B cell (primary cell): ENCODE measurements at places on chromosomes 5 and 9. TPM values are rescaled to one million over a fixed set of nuclear protein-coding genes. Genes with fewer than 3 reads are reported as not detected.

The RLN2 gene
- 0.23 and 0.94 TPM in 2 replicates for polyA plus RNA-seq

The TIMD4 gene
- 0.07 and 0.16 TPM in 2 replicates for polyA plus RNA-seq

The ARL14EPL gene
- 0.17 and 0.19 TPM in 2 replicates for polyA plus RNA-seq

GRCh38 chr9:100088202-100088601 is 10.6 kb downstream of the ERP44 start:
- no peak for DNase-seq

GRCh38 chr5:167014401-167015056 is 1276.9 kb upstream of the WWC1 start:
- no peak for DNase-seq

- no peak for DNase-seq
Observed at GRCh38 chr9:95012035-95012708, 285.7 kb downstream of the AOPEP start.

GRCh38 chr5:96881511-96882115 is 5.3 kb downstream of the ERAP2 start:
- no peak for DNase-seq

GRCh38 chr5:146338774-146339714 is at the start of gene POU4F3:
Gene POU4F3 (plus strand): TSS chr5:146338839. CDS start chr5:146339113, 274 bp downstream.
- DNase-seq, result no peak

DNA sequence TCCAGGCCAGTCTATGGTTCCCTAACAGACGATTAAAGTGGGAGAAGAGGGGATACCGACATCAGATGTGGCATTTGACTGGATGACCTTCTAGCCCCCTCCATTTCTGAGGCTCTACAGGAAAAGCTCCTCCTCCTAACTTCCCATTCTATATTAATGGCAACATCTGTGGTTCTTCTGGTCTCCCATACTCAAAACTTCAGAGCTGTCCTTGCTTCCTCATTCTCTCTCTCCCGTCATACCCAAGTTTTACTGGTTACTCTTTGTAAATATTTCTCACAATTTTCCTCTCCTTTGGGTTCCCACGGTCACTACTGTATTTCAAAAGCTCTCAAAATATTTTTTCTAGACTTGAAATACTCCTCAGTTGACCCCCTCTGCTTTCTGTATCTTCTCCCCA is 36.0 kb upstream of the IL7R start:
- no peak for DNase-seq

DNA sequence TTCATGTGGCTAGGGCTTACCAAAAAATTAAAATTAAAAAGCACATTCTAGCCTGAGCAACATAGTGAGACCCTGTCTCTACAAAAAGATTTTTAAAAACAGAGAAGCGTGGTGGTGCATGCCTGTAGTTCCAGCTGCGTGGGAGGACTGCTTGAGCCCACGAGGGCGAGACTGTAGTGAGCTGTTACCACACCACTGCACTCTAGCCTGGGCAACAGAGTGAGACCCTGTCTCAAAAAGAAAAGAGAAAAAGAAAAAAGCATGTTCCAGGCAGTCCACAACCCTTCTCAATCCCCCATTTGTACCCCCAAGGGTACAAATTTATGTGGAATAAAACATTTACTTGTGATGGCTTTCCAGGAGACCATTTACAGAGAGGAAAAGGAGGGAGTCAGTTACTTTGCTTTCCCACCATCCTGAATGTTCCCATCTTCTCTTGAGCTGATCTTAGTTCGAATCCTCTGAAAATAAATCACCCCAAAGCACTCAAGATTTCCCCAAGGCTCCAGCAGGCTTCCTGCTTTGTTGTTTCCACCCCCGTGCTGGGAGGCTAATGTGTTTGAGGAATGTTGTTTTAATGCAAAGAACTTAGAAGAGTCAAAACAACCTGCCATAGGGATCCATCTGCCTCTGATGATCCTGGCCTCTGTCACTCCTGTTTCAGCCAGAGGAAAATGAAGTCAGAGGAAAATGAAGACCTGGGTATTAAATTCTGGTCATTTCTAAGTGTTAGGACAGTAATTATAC is 384.7 kb downstream of the BNC2 start:
- no peak for DNase-seq

The ARHGEF39 gene
- 0.35 and 0.40 TPM in 2 replicates for polyA plus RNA-seq

The ANKRD34B gene
- not detected in 2 replicates for polyA plus RNA-seq

GRCh38 chr9:120855827-120856670 is 13.3 kb upstream of the PSMD5 start:
- no peak for DNase-seq
